Activated CD4-positive, alpha-beta T cell treated with anti-CD3 and anti-CD28 coated beads, Interleukin-2, amount 50 U/mL, for 4 hours (primary cell): ENCODE measurements at places on chromosomes 3 and 15.

DNA sequence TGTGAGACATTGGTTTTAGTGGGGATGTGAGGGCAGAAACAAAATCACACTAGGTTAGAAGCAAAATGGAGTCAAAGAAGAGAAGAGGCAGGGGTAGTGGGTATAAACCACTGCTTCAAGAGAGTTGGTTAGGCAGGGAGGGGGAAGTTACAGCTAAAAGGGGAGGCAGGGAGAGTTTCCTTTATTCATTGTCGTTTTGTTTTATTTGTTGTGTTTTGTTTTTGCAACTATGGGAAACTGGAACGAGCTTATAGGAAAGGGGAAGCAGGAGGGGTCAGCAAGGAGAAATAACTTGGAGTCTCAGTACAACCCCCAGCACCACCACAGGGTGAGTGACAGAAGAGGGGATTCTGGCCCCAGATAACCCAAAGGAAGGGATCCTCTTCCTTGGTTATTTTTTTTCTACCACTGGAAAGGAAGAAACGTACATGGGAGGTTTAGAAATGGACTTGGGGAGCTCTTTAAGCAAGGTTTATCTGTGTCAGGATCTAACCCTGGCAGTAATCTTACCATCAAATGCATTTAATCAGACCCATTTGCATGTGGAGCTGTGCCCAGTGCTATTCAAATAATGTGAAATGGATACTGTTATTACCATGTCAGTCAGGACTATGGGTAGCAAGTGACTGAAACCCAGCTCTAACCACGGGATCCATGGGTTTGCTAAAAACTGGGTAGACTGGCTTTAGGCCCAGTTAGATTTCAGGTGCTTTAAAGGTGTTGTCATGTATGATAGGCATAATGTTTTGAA, 68.7 kb downstream of the CCNL1 start:
- DNase-seq = no peak

DNA sequence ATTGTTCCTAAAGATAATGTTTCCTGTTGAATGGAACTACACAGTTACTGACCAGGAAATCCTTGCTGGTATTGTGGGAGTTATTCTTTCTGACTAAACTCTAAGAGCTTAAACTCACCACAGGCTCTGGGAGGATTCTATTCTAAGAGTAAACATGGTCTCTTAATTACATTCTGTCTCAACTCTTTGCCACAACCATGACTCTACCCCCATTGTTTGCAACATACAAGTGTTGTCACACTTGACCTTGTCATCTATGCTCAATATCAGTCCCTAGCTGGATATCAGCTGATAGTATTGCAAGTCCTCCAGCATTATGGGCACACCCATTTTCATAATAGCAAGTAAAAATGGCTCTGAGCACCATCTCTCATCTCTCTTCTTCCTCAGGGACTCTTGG, 29.6 kb upstream of the SECISBP2L start:
- no peak for DNase-seq

DNA sequence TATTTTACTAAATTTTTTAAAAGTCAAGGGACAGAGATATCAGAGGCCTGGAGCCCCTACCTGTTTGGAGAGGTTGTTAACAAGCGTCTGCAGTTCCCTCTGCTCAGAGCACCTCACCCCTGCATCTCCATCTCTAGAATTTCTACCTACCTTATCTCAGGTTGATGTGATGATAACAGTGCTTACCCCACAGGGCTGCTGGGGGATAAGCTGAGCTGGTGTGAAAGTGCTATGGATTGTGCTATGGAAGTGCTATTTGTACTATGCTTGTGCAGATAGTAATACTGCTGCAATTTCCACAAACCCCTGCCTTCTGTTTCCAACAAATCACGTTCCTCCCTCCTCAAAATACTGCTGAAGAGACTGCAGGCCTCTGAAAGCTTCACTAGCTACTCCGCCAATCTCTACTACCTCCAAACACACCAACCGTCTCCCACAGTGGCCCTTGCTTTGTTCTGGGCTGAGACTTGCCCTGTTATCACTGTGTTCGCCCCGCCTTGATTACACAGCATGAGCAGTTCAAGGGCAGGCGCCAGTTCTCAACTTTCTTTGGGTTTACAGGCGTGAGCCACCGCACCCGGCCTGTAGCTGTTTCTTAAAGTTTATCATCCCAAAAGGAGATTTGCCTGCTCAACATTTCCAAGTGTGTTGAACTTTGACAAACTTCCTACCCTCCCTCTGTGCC, 28.4 kb upstream of the PARL start:
- DNase-seq = no peak

DNA sequence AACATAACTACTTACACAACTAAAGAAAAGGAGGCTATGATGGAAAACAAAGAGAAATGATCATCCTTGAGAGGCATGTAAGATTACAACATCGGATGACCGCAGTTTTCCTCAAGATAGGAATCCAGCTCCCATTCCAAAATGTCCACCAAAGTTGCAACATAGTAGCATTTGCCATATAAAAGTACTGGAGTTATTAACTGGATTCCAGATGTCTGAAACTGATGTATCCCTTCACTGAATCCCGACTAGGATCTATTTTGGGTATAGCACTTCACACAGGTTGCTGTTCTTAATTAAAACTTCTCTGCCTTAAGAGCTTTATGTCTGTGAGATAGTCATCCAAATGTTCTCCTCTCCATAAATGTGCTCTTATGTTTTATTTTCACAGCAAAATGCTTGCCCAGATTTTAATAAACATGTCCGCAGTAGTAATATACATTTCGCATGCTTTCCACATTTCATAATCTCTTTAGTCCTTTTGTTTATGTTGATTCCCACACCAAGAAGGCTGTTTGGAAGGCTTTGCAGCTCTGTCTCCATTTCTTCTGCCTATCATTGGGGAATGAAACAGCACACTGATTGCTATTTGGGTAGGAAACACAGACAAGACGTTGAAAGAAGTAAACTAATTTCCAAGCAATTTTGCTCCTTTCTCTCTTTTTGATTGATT, 716.5 kb upstream of the CFAP20DC start:
- no peak for DNase-seq

DNA sequence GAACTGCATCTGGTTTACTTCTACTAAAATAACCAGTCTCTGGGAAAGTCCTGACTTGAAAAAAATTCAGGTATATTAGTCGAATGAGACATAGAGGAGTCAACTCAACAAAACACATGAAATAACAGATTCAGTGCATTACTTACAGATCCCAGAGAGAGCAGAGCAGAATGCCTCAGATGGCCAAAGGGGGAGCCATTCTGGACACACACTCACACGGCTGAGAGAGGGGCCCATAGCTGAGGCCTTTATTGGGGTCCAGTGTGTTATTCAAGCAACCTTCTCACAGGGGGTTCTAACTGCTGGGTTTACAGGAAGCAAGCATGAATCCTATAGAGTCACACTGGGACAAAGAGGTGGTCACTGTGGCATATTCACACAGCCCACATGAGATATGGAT, 135.1 kb upstream of the SNRPN start:
- DNase-seq = no peak

DNA sequence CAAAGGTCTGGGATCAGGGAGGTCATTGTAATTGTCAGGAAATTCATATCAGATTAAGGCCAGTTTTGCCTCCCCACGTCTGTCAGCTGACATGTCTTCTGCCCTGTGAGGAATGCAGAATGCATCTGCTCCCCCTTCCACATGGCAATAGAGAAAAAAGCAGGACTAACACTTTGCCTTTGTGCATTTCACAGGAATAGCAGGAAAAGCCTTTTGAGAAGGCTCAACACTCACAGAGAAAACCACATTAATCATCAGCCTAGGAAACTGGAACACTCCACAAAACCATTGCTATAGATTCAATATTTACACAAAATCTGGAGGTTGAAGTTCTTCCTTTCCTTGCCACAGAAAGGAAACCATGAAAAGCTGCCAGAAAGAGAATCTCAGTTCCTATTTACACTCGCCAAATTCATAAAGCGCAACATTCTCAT, 165.2 kb upstream of the HES1 start:
- DNase-seq = no peak

DNA sequence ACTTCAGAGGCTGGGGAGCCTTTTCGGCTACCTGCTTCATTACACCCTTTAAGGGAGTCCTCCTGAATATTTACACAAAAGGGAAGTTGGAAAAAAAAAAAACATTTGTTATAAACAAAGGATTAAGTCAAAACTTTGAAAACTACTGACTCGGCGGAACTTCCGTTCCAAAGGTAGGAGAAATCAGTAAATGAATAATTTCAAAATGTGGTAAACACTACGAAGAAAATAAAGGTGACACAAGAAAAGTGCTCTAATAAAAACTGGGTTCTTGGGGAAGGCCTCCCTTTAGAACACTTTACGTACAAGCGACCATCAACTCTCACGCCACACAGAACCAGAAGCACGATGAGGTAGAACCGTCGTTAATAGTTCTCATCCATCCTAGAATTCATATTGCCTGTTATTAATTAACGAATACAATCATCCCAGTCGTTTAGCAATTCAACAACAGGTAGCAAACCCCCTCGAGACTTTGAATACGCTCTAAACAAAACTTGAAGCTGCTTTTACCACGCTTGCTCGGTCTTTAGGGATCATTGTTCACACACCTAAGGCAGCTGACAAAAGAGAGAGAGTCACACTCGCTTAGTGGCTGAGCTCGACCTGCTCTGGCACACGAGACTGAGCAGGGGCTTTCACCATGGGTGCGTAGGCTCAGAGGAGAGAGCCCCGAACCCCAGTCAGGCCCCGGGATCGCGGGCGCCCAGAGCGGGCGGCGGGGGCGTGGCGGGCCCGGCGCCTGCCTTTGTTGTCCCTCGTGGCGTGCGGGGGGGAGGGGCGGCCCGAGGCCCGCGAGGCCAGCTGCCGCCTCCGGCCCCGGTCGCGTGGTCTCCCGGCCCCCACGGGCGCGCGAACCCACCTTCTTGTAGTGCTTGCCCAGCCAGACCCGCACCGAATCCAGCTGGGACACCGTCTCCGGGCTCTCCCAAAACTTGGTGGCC, 680 bp downstream of the SMARCC1 start:
- peak; percentile 54 for DNase-seq

DNA sequence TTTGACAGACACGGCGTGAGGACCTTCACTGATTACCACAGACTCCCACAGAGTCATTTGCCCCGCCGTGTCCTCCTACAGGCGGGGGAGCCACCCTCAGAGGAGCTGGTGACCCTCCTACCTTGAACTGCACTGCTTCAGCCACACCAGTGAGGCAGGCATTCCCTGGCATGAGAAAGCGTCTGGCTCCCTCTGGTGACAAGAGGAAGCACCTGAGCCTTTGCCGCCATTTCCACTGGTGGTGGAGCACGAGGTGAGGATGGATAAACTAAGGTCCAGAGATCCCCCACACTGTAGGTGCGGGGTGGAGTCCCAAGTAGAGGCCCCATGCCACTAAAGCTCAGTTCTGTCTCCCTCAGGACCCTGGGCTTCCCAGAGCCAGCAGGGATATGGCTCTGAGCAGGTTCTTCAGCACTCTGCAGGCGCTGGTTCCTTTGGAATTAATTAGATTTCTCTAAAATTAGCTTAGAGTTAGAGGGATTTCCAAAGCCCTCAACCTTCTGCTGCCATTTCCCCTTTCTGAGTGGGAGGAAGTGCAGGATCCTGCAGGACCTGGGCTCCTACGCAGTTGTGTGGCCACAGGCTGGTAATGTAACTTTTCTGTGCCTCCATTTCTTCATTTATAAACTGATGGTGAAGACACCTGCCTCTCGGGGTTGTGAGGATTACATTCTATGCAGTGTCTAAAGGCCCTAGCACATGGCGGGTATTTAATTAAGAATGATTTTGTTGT, 224.0 kb downstream of the SLCO3A1 start:
- DNase-seq = peak; percentile 60

GRCh38 chr3:14562121-14562890, 22.2 kb upstream of the GRIP2 start:
- no peak for DNase-seq

DNA sequence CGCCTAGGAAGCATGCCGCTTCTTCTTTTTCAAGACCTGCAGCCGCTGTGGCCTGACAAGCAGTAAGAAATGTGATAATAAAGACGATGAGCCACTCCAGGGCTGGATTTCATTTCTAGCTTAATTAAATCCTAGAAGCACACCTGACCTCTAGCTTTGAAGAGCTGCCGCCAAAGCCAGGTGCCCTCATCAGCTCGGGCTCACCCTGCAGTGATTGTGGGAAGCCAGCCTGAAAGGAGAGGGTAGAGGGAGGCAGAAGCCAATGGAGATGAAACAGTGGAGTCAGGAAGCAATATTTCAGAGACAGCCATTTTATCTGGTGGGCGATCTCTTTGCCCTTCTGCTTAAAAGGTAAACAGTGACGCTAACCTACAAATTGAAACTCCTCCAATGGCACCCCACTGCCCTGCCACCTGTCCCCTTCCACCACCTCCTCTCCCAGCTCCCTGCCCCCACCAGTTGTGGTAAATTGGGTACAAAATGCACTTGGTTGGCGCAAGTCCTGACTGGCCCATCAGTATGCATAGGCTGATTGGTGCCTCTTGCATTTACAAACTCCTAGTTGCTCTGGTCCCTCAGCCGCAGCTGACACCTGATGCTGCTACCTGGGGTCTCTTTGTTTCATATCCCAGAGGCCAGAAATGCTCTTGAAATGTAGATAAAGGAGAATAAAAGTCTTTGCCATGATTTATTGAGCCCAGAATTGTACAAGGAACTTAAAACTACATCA, 385.3 kb downstream of the PDCD6IP start:
- no peak for DNase-seq

DNA sequence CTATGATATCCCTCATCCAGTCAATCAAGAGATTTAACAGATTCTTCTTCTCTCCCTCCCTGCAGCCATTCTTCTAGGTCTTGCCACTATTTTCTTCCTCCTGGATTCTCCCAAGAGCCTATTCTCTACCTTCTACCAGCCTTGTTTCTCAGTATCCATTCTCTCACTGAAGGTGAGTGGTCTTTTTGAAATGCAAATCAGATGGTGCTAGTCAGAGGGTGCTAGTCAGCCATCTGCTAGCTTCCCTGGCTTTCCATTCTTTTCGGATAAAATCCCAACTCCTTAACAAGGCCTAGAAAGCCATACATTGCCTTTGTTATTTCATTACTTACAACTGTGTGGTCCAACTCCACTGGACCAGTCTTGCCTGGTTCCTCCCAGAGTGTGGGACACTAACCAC, 734.3 kb upstream of the CFAP20DC start:
- no peak for DNase-seq

DNA sequence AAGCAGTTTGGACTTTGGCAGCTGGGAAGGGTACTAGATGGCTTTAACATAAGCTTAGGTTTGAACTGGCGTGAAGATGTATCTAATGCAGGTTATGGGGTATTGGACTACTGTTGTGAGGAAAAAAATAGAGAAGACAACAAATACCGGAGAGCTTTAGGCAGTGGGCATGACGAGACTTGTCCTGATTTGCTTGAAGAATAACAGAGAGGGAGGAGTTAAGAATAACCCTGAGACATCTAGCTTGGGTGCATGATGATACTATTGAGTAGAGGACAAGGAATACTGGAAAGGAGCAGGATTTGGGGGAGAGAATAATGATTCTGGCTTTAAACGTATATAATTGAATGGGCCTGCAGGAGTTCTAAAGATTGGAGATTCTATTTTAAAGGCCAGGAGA, 249.5 kb upstream of the AZI2 start:
- no peak for DNase-seq

DNA sequence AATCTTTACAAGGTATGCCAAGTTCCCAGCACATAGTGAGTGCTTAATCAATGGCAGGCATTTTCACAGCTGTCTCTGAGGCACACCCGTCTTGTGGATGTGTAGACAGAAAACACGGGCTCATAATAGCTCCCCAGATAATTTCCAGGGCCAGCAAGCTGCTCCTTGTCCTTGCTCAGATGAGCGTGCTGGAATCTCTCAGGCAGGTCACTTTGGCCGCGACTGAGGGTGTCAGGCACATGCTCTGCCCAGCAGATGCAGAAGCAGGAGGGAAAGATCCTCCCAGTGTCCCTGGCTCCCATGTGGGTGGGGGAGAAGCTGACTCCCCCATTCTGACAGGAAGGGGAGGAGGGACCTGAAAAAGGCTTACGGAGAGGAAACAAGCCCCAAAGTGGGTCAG, 35.6 kb upstream of the SLC6A1 start:
- no peak for DNase-seq
